ENCODE measurements at places on chromosomes 5 and 9.
A peak's percentile ranks its signal among the peaks of the same experiment; 100 is the strongest.

DNA sequence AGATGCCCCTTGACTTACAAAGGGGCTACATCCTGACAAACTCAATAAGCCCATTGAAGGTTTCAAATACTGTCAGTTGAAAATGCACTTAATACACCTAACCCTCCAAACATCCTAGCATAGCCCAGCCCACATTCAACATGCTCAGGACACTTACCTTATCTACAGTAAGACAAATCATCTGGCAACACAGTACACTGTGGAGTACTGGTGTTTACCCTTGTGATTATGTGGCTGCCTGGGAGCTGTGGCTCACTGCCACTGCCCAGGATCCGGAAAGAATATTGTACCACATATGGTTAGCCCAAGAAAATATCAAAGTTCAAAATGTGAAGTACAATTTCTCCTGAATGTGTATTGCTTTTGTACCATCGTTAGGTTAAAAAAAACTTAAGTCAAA lies 562.2 kb downstream of the HTR1A start:
- DNase-seq: no peak

DNA sequence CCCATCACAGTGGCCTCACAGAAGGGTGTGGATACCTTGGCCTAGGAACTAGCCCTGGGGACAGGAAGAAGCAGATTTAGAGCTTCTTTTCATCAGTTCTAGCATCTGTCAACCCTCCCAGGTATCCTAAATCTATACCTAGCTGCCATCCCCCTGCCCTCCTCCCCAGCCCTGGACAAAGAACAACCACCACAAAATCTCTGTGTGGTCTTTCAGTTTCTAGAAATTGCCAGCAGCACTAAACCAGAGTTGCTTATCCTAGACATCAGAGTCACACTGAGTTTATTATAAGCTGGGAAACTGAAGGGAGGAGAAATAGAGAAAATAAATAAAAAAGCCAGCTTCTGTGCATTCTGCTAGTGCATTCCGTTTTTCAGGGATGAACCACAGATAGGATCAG lies 14.6 kb downstream of the CCDC180 start:
- no peak for DNase-seq

DNA sequence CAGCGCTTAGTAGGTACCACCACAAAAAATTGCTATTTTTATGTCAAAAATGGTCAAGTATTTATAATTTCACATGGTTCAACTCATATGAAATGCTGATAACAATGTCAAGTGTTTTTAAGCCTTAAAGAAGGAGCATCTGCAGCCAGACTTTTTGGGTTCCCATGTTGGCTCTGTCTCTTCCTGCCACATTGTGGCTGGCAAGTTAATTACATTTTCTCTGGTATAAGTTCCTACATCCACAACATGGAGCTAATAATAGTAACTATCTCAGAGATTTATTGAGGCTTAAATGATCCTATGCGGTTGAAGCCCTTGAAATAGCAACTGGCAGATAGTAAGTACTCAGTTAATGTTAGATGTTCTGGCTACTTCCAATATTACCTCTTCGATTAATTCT lies 5.4 kb downstream of the ATP10B start:
- no peak for DNase-seq

GRCh38 chr9:91143162-91143561 lies 218.6 kb downstream of the AUH start:
- DNase-seq: no peak

- no peak for DNase-seq
These were observed 66.4 kb upstream of the SPRY4 start for GRCh38 chr5:142391058-142391845.

DNA sequence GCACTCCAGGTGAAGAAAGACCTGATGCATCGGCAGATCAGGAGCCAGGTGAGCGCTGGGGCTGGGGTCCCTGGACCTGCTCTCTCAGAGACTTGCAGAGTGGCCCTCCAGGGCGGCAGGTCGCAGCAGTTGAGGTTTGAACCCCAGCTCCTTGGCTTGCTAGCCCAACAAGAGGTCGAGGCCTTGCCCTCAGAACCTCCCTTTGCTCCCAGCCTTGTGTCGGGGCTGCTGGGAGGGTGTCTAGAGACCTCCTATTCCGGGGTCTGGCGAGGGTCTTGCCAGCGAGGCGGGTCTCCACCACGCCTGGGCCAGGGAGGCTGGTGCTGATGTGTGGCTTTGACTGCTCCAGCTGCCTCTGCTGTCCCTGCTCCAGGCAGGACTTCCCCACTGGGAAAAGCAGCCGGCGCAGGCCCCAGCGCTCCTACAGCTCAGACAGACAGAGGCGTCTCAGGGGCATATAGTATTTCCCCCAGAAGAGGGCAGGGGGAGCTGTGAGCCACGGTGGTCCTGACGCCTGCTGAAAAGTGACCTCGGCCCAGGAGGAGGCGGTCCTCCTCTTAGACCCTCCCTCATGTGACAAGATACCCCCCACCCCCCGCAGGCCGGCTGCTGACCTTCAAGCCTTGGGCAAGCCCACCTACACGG lies 38.3 kb downstream of the LRSAM1 start:
- no peak for DNase-seq

DNA sequence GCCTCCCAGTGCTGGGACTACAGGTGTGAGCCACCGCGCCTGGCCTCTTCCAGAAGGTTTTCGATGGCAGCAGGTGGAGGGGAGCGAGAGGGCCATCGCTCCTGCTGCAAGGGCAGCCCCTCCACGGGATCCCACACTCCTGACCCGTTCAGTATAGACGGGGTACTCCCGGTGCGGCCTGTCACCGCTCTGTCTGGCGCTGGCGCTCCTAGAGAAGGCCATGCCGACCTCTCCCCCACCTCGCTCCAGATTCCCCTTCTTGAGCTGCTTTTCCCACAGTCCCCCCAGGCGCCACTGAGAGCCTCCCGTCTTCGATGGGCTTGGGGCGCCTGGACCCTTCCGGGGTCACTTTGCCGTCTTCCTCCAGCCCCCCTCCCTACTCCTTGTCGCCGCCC lies 4.3 kb upstream of the SQSTM1 start:
- no peak for DNase-seq

DNA sequence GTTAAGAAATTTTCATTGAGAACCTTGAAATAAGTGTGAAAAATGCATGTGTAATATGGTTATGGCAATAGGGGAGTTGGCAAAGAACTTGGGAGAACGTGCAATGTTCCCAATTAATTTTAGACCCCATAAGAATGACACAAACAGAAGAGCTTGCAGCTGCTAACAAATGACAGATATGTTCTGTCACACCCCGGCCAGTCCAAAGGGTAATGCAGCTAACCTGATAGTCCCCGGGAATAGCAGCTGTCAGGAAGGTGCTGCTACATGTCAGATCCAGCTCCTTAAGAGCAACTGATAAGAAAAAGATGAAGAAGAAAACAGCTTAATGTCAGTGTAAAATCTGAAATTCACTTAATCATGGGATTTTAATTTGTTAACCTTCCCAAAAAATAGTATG lies 30.4 kb downstream of the SEMA5A start:
- DNase-seq: no peak

GRCh38 chr9:117744856-117745389 lies 40.7 kb downstream of the TLR4 start:
- peak; percentile 19 for DNase-seq

- no peak for DNase-seq
These were observed 191.5 kb upstream of the PPP1R26 start for GRCh38 chr9:135288054-135288453.

- no peak for DNase-seq
These were observed 18.8 kb downstream of the BRD8 start for GRCh38 chr5:138159666-138160065.

DNA sequence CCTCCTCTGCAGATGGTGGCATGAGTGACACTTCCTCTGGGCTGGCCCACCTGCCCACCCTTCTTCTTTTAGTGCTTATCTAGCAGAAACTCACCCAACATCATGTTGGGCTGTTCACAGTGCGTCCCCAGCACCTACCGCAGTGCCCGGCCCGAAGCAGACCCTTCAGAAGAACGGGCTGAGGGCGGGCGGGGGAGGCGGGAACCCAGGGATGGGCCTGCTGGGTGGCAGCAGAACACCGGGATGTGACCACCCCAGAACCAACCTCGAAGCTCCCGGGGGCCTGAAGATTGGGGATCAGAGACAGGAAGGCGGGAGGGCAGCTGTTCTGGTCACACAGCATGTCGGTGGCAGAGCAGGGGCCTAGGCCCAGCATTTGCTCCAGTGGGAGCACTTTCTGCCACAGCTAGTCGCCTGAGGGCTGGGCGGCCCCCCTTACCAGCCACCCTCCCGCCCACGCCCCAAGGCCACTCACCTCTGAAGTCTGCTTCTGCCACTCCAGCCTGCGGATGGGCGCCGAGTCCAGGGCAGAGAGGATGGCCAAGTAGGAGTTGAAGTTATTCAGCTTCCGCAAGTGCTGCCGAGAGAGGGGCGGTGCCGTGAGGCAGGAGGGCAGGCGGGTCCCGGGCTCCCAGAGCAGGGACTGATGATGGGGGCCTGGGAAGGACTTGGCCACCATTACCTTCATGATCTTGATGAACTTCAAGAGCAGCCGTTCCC lies 38.7 kb downstream of the PRRT1B start:
- DNase-seq: no peak

GRCh38 chr5:57382655-57383054 lies 100.0 kb downstream of the ACTBL2 start:
- DNase-seq: no peak

DNA sequence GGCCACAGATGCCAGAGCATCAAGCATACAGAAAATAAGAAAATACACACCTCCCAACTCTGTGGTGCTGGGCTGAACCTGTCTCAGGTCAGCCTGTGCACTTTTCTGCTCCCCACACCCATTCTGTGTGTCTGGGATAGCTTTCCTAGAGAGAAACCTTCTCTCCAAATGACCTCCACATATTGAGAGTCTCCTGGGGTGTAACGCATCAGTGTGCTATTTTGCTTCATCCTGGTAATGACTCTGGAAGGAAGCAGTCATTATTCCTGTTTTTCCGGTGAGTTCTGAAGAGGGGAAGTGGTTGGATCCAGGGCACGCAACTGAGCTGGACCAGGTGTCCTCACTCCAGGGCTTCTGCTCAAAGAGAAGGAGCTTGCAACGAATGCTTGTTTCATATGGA lies 73.2 kb upstream of the SH3PXD2B start:
- no peak for DNase-seq

DNA sequence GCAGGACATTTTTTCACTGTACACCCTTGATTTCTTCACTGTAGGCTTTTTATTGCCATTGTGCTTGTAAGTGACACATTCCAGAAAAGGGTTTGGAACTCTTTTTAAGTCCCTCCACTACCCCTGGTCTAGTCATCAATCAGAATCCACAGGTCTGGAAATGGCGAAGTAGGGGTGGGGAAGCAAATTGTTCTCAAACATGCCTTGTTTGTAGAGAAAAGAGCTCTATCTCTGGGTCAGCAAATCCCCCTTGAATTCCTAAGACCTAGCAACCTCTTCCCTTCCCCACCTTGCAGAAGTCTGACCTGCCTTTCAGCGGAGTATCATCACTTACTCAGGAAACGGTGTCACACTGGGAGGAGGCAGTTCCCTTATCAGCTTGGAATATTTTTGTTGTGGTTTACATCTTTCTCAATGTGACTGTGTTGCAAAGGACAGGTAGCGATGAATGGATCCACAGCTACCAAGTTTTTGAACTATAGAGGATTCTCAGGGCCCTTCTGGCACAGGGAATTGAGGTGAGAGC lies 3.2 kb downstream of the SH3RF2 start:
- DNase-seq: no peak

GRCh38 chr5:132022737-132023136 lies 11.3 kb upstream of the ACSL6 start:
- no peak for DNase-seq

DNA sequence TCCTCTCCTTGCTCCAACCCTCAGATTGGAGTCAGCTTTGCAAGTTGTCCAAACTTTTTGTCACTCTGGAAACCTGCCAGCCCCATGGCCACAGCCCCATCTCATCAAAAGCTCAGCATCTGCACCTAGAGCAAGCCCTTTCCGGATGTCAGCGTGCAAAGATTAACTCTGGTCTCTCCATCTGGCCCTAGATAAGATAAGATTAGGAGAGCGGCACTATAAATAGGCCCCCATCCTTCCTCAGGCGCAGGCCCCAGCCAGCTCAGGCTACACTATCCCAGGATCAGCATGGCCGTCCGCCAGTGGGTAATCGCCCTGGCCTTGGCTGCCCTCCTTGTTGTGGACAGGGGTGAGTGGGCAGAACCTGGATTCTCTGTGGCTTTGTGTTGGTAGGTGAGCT lies at the start of gene SPINK4:
TSS of gene SPINK4 (plus strand) at position 247 of the 400 bp plus-strand sequence. CDS start at position 289, 42 bp downstream.
- DNase-seq: peak; percentile 90

GRCh38 chr9:111501648-111502047 lies 17.5 kb upstream of the ECPAS start:
- no peak for DNase-seq

DNA sequence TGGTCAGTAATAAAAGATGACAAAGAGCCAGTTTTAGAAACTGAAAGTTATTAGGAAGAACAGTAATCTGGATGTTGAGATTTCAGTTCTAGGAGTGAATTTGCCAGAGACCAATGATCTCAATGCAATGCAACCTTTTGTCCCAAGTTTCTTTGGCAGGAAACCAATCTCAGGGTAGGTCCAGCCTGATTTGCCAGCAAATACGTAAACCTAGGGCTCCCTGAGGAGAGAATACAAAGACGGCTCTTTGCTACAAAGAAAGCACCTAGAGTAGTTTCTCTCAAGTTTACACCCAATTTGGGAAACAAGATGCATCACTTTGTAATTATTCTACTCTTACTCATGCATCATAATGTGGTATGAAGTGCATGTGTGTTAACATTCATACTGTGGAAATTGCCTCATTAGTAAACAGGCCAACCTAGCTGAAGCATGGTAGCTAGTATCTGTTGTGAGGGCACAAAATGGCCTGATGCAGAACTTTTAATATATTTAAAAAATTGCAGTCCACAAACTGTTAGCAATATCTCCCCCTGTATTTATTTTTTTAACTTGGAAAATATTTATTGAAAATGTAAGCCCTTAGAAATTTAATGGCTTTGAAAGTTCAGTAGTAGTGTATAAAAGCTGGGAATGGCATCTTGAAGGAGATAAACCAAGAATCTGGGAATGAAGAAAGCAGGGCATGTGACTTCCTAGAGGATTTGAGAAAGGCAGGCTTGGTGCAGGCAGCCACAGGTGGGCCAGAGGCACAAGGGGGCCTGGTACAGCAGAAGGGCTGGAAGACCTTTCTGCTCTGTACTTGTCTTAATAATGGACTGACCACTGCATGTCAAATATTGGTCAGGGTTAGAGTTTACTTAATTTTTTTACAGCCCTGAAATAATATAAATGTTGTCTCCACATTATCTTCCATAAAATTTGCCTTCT lies 59.5 kb downstream of the MAST4 start:
- no peak for DNase-seq

DNA sequence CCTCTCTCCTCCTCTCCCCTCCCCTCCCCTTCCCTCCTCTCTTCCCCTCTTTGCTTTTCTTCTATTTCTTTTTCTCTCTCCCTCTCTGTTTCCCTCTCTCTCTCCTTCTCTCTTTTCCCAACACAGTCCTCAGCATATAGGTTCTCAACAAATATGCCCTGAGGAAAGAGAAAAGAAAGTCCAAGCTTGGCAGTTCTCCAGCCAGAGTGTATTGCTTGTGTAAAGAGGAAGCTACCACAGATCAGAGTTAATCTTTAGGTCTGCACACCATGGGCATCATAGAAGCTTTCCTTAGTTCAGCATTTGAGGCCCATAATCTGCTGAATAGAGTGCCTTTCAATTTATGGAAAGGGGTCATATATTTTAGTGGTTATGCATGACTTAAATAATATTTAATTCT lies 382.8 kb upstream of the WWC1 start:
- DNase-seq: peak; percentile 7

- DNase-seq: no peak
These were observed 194.3 kb upstream of the MSX2 start for GRCh38 chr5:174529925-174530681.

Measured in hematopoietic multipotent progenitor cell treated with erythropoietin and hydrocortisone succinate and interleukin-3 and kit ligand, for 6 days (in vitro differentiated cells).